ENCODE measurements at places on chromosomes 6 and 20.

DNA sequence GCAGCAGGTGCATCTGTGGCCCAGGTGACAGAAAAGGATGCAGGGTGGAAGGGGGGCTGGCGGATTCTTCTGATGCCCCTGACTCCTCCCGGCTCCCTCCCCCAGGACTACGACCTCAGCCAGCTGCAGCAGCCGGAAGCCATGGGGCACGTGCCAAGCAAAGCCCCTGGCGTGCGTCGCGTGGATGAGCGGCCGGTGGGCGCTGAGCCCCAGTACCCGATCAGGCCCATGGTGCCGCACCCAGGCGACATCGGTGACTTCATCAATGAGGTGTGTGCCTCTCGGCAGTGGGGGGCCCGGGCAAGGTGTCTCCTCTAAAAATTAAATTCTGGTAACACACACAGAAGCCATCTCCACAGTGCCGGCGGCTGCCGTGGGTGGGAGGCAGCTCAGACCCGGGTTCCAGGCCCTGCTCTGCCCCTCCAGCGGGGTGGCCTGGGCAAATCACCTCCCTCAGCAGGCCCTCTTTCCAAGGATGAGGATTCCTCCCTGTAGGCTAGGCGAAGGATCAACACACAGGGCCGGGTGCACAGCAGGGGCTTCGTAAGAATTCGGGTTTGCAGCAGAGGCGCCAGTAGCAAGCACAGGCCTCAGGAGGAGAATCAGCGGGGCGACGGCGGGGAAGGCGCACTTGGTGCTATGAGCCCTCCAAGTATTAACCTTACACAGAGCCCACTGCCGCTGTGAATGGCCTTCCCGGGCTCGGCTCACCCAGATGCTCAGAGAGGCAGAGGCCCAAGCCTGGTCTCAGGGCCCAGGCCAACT lies 131.5 kb downstream of the TAF4 start:
- no peak for DNase-seq

DNA sequence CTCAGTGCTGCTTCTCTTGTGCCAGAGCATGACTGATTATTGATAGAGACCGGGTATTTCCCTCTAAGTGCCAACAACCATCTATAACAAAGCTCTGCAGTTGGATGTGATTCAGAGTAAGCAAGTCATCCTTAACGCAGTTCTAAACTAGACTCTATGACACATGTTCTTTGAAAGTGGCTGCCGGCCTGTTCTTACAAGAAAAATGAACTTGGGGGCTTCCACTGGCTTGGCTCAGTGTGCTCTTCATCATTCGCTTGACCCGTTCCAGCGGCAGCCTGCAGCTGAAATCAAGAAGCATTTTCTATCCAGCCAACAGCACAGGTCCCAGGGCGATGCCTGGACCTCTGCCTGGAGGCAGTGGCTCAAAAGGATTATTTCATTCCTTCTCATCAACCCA lies 29.8 kb downstream of the GFOD1 start:
- DNase-seq: no peak

DNA sequence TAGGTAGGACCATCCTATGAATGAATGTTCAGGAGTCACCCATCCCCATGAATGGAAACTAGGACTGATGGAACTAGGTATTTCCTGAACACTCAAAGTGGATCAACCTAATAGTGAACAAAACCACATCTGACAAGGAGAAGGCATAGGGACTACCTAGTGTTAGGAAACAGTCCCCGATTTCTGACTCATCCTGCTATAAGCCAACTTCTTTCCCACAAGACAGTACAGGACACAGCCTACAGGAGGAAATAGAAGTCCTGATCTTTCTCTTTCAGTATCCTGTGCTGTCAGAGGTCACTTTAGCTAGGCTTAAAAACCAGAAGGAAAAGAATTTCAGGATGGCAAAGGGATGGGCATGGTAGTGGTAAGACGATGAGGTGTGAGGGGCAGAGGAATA lies 19.5 kb upstream of the GMDS start:
- DNase-seq: no peak

DNA sequence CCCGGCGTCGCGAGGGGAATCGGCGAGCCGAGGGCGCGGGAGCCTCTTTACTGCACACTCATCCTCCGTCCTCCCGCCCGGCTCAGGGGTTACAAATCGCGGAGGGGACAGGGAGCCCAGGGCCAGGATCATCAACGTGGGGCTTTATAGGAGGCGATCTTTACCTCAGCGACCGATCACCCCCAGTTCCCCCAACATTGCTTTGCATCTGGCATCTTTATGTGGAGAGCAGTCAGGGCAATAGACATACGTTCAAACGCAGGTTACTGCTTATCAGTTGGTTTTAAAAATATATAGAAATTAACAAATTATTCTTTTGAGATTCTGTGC lies 634 bp downstream of the HSF2 start:
- DNase-seq: no peak

GRCh38 chr20:51958099-51959065 lies 156.1 kb upstream of the SALL4 start:
- DNase-seq: no peak

GRCh38 chr6:130834482-130835251 lies 7.5 kb downstream of the SMLR1 start:
- no peak for DNase-seq
